Activated CD8-positive, alpha-beta memory T cell treated with anti-CD3 and anti-CD28 coated beads for 1 hour (primary cell): ENCODE measurements at places on chromosomes 16 and 17.

DNA sequence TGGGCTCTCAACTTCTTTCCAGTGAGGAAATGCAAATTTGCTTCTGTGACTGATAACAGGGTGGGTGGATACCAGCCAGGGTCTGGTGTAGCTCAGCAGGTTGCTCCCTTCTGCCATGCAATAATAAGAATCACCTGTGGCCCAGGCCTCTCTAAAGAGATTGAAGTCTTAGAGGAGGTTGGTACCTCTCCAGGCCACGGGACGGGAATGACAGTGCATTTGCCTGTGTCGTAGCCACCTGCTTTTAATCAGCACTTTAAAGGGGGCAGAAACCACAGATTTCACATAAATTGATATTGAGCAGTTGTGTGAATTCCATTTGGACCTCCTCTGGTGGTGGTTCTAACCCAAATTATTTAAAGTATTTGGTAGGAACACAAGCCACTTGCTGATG lies 246.9 kb downstream of the PRKCA start:
- DNase-seq, result no peak

- no peak for DNase-seq
Observed at GRCh38 chr16:6725634-6726331, 606.9 kb upstream of the RBFOX1 start.

DNA sequence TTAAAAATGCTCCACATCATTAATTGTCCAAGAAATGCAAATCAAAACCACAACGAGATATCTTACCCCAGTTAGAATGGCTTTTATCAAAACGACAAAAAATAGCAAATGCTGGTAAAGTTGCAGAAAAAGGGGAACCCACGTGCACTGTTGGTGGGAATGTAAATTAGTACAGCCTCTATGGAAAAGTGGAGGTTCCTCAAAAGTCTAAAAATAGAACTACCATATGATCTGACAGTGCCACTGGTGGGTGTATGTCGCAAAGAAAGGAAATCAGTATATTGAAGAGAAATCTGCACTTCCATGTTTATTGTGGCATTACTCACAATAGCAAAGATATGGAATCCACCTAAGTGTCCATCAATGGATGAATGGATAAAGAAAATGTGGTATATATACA lies 38.2 kb upstream of the ZFHX3 start:
- no peak for DNase-seq

DNA sequence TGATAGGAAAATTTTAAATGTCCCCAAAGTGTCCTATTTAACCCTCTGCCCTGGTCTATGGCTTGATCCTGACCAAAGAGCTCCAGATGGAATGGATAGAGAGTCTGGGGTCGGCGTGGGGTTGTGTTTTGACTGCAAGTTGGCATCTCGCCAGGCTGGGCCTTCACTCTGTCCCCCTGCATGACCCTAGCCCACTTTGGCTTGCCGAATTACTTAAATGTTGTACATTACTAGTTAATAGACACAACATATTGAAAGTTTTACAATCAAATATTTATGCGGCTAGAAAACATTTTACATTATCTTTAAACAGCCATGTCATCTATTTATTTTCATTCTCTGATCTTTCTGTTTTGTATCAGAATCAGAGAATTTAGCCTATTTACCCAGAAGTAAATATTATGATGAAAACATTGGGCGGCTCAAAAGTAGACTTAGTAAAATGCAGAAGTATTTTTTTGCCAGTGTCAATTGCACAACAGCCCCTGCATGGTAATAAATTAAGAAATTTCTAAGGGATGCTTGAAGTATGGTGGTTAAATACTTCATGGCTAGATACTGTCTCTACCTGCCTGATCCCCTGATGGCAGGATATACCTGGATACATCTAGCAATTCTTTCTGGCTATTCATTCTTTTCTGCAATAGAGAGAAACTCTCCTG lies 18.8 kb upstream of the MYOCD start:
- no peak for DNase-seq

GRCh38 chr16:46961373-46962353 lies 11.8 kb downstream of the DNAJA2 start:
- peak; percentile 6 for DNase-seq

GRCh38 chr16:29107299-29107698 lies 122.4 kb downstream of the LAT start:
- DNase-seq, result no peak

GRCh38 chr17:35972535-35972934 lies 8.8 kb downstream of the CCL16 start:
- no peak for DNase-seq

DNA sequence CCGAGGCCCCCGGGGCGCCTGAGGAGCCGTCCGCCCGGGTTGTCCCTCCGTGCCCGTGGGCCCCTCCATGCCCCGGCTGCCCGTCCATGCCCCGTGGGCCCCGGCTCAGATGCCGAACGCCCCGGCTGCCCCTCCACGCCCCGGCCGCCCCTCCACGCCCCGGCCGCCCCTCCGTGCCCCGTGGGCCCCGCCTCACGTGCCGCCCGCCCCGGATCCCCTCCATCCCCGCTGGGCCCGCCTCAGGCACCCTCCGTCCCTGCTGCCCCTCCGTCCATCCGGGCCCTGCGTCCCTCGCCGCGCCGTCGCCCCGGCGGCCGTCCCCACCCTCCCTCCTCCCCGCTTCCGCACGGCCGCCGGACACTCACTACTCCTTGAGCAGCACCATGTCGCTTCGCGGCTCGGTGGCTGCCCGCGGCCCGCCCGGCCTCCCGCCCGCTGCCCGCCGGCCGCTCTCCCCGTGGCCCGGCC lies 382 bp downstream of the PITPNA start:
- no peak for DNase-seq

GRCh38 chr17:55442953-55443683 lies 21.5 kb upstream of the MMD start:
- no peak for DNase-seq

DNA sequence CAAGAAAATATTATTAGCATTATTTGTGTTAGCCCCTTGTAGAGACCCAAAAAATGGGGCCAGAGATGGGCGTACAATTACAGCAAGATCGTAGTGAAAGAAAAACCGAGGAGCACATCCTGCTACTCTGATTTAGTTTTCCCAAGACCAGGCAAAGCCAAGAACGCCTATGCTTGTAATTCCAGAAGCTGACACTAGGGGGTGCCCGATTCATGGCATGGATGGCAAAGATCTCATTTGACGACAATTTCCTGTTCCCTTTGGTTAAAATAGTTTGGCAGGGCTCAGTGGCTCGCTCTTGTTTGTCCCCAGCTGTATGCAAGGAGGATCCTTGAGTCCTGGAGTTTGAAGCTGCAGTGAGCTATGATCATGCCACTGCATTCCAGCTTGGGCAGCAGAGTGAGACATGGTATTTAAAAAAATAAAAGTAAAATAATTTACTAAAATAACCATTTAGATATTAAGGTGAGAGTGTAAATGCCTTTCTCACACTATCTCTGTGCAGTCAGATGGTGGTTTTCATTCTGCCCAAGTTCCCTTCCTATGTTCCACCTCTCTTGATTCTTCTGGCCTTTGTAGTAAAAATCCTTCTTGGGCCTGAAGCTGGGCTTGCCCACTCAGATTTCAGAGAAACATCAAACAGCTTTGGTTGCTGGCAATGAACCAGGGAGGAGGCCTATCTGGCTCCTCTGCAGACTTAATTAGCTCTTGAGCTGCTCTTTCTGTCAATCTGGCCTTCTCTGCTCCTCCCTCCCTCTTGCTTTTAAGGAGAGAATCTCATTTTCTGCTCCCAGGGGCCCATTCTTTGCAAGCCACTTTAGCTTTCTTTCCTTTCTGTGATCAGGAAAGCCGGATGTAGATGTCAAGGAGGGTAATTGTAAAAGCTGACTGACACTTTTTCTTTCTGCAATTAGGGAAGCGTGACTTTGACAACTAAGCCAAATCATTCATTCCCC lies 31.2 kb downstream of the TMEM238L start:
- DNase-seq, result no peak

GRCh38 chr16:67294938-67295361 lies 15.6 kb downstream of the PLEKHG4 start:
- DNase-seq, result no peak

DNA sequence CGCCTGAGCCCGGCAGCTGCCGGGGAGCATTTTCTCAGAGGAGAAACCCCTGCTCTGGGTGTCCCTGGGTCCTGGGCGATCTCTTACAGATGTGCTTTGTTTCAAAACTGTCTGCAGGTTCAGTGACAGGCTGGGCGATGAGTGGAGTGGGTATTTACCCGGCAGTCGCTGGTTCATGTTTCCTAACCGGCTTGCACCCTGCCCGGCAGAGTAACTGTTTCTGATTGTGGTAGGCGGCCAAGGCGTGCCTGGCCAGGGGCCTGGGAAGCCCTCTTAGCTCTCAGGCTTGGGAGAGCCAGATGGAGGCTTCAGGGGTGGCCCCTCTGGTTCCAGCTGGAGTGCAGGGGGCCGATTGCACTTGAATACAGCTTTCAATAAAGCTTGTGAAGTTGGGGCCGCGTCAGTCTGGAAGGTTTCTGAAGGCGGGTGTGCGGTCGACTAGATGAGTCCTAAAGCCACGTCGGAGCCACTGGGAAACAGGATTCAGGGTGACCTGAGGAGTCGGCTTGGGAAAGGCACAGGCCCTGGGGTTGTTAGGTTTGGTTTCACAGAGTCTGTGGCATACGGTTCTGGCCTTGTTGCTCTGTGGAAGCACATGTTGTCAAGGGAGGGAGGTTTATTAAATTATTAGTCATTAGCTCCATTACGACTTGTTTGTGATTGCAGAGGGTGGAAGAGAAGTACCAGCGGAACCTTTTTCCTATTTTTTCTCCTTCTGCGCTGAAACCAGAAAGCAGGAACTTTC lies 1.4 kb downstream of the BAIAP2 start:
- DNase-seq, result no peak

- DNase-seq, result no peak
Observed at GRCh38 chr17:46741122-46741730, 77.3 kb downstream of the WNT3 start.

DNA sequence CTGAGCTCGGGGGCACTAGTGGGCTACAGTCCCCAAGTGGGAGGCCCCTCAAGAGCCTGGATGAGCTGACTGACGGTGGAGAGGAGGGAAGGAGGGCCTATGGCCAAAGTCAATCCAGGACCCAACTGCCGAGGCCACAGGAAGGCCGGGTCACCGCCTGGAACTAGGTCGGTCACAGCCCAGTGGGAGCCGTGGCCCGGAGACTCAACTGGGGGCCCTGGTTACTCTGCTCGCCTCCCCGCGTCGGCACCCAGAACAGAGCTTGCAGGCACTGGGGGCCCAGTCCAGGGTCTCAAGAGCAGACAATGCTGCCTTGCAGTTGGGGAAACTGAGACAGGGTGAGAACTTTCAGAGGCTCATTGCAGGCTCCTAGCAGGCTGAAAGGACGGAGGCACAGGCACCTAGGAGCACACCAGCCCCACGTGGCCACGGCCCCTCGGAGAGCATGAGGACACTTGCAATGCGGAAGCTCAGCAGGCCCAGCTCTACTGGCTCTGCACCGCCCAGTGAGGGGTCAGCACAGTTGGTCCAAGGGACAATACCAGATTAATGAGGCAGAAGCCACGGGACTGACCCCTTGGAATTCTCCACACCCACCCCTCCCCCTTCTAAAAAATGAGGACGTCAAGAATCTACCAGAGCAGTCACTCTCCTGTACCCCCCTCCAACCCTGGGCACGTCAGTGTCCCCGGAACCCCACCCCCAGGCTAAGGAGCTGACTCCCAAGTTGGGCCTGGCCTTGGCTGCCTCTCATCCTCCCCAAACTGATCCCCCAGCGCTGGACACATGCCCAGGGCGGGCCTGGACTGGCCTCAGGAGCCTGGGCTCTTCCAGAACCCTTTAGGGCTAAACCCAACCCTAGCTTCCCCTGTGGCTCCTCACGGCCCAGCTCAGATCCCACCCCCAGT lies 2.2 kb downstream of the HS3ST6 start:
- no peak for DNase-seq

GRCh38 chr17:19494961-19495806 lies 38.5 kb upstream of the SLC47A1 start:
- DNase-seq, result no peak

- DNase-seq, result no peak
Observed at GRCh38 chr17:47117386-47117785, 71.7 kb downstream of the CDC27 start.

DNA sequence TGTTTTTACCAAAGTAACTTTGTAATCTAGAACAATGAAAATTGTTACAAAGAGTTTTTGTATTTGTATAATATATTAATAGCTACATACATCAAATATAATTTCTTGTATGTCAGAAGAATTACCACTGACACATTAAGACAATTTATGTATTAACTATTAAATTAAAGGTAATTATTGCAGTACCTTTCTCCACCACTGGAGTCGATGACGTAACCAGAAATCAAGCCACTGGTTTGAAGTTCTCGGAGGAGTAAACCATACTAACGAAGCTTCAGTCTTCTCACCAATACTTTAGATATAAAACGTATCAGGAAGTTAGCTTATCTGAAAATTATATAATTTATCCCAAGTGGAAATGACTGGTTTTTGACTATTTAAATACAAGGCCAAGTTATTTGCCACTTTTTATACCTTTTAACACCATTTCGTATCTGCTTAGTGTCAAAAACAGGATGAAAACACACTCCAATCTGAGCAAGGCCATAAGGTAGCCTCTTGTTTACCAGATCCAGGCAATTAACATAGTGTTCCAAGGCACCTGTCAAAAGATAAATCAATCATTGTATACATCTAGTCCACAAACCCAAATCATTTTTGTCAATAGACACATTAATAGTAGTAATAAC lies 4.3 kb downstream of the POLG2 start:
- no peak for DNase-seq

DNA sequence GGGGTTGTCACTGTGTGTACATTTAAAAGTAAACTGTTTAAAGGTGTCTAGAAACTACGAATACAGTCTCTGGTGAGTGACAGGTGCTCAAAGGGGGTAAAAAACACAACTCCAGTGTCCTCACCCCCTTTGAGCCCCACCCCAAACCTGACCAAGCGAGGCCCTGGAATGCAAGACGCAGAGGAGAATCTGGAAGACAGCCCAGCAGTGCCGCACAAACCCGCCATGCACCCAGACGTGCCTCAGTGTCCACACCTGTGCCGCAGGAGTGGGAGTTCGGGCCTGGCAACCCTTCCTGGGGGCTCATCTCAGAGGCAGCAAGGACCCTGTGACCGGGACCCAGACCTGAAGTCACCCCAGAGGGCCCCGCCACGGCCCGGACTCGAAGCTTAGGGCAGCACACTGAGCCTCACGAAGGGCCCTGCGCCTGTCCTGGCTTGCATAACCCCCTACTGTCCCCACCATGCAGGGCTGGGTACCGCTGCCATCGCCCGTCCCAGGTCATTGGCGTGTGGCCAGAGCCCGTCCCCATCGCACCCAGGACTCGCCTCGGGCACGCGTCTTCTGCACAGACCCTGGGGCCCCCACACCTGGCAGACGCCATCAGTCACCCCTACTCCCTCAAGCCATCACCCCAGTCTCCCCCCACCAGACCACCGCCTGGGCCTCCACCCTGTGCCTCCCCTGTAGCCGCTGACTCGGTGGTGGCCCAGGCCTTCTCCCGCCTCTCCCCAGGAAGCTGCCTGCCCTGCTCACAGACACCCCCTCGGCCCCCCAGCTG lies 33.0 kb upstream of the ZC3H18 start:
- DNase-seq, result no peak

- peak; percentile 37 for DNase-seq
Observed at GRCh38 chr16:56610017-56610608, 1.7 kb downstream of the MT2A start.

DNA sequence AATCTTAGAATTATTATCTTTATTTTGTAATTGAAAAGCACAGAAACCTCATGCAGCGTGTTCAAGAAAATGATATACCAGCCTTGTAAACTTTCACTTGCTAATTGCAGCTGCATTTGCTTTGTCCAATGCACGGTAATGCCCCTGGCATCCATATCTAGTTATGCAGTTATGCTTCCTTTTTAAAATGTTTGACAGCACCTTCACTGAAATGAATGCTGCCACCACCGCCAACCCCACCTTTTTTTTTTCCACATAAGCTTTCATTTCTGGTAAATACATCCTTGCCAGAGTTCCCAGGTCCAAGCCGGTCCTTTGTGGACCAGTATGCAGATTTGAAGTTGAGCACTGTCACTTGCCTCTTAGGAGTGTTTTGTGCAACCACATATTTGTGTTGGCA lies 338.8 kb downstream of the WWOX start:
- DNase-seq, result no peak
